Effector memory CD4-positive, alpha-beta T cell (primary cell): ENCODE measurements at places on chromosomes 12 and 14.

DNA sequence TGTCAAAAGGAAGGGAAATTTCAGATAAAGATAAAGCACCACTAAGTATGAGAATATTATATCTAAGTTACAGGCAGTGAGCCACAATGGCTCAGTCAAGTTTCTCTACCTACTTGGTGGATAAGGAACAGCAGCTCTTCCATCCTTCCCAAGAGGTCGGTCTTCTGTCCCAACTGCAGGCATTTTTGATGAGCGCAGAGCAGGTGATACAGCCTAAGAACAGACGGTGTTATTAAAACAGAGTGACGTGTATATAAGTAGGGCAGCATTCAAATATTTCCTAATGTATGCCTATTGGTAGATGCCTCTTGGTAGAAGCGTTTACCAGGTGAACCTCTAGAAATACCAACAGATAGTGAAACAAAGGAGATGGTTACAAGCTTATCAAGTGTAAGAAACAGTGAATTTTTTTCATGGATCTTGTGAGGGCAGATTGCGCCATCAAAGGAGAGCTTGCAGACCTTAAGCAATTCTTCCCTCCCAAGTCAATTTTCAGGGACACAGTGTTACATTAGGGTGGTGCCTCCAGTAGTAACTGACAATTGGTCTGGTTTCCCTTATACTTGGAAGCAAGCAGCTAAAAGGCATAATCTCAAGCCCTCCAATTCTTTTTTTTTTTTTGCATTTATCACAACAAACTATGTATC is 274.5 kb downstream of the MED13L start:
- no peak for DNase-seq

DNA sequence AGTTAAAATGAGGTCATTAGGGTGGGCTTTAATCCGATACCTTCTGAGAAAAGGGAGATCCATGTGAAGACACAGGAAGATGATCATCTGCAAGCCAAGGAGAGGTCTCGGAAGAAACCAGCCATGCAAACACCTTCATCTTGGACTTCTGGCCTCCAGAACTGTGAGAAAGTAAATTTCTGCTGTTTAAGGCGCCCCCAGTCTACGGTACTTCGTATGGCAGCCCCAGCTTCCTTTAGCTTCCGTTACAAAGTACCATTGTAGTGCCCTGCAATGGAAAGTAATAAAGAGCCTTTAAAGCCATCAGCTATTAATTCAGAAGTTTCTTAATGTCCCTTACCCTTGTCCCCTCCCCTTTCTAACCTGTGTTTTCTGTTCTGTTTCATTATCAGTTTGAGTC is 308.1 kb downstream of the AACS start:
- DNase-seq = no peak

- no peak for DNase-seq
Measured at GRCh38 chr14:70664698-70665447, 23.2 kb downstream of the TTC9 start.

DNA sequence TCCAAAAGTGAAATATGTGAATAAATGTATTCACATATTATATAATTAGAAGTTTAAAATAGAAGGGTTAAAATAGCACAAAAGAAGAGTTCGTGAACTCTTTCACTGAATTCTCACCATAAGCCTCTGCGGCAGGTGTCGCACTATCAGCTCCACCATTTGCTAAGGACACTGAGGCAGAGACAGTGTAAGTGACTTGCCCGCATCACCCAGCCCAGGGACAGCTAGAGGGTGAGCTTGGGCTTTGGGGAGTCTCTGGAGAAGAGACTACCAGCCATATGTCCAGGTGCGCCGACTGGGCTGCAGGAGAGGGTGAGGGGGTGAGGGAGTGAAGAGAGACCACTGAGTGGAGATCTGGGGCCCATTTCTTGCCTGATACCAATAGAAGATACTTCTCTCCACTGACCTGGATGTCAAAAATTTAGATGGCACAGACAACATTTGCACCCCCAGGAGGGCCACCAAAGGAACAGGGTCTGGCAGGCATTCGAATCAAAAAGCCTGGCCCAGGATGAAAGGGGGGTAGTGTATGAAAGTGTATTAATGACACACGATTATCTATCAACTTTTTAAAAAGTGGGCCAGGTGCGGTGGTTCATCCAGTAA is 28.5 kb downstream of the FAIM2 start:
- no peak for DNase-seq

- no peak for DNase-seq
Measured at GRCh38 chr12:6780573-6780972, 8.3 kb downstream of the LAG3 start.

DNA sequence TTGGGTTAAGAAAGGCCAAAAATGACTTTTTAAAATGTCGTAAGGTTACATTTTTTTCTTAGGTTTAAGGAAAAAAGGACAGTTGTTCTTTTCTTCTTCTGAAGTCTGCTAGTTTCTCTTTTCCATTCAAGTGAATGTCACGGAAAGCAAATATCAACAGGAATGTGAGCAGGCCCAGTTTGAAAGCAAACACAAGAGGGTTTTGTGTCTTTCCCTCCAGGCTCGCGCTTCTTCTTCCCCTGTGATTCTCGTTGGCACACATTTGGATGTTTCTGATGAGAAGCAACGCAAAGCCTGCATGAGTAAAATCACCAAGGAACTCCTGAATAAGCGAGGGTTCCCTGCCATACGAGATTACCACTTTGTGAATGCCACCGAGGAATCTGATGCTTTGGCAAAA is 85.4 kb downstream of the LRRK2 start:
- no peak for DNase-seq

DNA sequence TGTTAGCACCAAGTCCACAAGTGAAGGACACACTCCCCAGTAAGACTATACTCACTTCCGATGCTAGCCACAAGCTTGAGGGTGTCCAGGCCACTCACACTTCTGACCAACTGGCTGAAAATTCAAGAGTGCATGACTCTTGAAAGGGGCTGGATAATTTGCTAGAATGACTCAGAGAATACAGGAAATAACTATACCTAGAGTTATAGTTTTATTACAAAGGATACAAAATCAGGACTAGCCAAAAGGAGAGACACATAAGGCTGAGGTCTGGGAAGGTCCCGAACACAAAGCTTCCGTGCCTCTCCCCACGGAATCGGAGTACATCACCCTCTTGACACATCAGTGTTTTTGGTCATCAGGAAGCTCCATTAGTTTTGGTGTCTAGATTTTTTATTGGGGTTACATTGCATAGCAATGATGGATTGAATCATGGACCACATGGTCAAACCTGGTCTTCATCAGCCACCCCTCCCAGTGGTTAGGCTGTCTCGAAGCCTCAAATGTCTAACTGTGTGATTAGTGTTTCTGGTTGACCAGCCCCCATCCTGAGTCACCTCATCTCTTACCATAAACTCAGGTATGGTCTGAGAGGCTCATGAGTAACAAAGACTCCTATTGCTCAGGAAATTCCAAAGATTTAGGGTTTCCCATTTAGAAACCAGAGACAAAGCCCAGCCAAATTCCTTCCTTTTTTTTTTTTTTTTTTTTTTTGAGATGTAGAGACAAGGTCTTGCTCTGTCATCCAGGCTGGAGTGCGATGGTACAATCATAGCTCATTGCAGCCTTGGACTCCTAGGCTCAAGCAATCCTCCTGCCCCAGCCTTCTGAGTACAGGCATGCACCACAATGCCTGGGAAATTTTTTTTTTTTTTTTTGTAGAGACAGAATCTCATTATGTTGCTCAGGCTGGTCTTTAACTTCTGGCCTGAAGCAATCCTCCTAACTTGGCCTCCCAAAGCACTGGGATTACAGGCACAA is 472.0 kb upstream of the TBX3 start:
- DNase-seq = no peak

DNA sequence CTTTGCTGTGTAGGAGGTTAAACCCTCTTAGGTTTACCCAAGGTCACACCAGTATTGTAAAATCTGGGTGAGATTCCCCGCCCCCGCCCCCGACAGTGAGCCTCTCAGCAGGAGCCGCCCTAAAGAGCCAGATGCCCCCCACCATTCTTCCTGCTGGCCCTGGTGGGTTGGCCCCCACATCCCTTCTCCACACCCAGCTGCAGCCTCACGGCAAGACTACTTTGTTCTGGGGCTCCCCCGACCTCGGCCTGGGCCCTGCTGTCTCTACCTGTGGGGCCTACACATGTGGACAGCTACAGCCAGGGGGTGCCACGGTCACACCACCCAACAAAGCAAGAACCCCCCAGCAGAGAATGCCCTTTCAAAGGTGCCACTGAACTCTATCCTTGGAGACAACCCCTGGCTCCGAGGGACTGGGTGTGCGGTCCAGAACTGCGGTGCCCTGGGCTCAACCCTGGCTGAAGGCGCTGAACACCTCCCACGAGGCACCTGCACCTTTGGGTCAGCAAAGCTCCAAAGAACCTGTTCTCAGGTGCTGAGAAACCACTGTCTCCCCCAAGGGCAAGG is 82.4 kb downstream of the WDR20 start:
- no peak for DNase-seq

DNA sequence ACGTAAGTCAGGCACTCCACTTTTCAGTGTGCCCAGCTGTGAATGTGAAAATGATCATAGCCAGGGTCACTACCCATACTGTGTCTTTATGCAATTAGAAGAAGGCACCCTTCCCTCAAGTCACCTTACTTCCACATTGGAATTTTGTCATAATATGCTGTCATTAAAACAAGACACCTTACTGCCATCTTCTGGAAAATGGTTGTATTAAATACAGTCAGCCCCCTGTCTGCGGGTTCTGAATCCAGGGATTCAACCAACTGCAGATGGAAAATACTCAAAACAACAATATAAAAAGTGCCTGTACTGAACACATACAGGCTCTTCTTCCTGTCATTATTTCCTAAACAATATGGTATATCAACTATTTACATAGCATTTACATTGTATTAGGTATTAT is 70.2 kb upstream of the TBX5 start:
- no peak for DNase-seq

DNA sequence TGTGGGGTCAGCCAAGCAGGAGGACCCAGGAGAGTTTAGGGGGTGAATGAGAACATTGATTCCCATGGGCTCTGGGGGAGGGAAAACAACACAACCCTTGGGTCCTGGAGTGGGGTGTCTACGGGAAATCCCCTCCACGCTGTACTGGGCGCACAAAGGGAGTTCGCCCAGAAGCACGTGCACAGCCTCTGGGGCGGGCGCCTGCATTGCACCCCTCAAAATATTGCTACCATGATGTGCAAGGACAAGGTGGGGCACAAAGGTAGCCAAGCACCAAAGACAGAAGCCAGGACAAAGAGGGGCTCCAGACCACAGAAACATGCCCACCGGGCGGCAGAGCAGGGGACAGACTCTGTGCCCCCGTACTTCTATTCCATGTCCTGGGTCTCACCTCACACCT is 74.9 kb upstream of the EIF5 start:
- DNase-seq = no peak

- DNase-seq = no peak
Measured at GRCh38 chr14:104826861-104827176, 25.9 kb downstream of the ZBTB42 start.
